ENCODE measurements at places on chromosomes 3 and 15.

GRCh38 chr3:151328298-151328995 lies 902 bp downstream of the P2RY13 start:
- DNase-seq, result no peak

DNA sequence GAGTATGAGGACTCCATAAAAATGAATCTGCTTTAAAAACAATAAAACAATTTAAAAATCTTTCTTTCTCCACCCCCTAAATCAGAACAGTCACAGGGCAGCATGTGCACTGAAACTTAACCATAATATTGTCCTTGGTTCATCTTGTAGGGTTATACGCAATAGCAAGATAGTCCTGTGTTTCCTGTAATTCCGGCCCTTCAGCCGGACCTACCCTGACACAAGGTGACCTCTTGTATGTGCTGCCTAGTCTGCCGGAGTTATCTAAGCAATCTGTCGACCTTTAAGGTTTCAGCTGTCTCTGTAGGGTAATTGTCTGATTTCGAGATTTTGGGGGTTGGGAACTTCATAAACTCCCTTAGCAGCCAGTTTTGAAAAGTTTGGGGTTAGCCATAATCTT lies 99.9 kb downstream of the DHX36 start:
- no peak for DNase-seq

GRCh38 chr3:99458013-99458412 lies 180.4 kb upstream of the COL8A1 start:
- DNase-seq, result no peak

DNA sequence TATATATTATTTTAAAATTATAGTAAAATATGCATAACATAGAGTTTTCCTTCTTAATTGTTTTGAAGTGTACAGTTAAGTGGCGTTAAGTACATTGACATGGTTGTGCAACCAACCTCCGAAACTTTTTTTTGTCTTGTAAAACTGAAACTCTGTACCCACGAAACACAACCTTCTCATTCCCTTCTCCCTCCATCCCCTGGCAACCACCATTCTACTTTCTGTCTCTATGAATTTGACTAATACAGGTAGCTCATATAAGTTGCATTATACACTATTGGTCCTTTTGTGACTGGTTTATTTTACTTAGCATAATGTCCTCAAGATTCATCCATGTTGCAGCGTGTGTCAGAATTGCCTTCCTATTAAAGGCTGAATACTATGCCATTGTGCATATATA lies 179.4 kb downstream of the SATB1 start:
- DNase-seq, result no peak

DNA sequence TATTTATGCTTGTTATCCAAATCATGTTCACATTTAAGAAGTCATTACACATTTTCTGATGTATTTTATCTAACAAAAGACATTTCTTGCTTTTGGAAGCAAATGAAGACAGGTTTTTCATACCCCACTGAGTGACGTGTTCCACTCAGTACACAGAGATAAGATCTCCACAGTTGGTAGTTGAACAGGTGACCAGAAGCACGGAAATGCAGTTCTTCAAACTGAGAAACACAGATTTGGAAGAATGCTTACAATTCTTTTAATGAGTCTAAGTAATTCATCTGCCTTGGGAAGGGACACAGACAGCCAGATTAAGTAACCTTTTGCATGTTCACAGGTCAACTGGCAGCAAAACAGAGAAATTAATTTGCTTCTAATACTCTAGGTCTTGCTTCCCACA lies 23.1 kb downstream of the PTX3 start:
- no peak for DNase-seq

DNA sequence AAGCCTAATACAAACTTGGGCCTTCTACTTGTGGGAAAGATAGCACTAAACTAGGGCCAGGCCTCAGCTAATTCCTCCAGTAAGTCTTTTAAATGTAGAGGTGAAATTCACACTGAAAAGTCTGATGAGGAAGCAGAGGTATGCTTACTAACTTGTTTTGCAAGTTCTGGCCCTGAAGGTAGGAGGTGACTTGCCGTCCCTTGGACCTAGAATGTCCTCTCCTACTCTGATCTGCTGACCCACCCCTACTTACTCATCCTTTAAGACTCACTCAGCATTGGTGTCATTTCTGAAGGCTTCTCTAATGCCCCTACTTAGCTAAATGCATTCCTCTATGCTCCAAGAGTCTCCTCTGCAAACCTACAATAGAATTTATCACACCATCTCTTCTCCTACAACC lies 19.4 kb downstream of the RIOX2 start:
- DNase-seq, result no peak

GRCh38 chr3:190044142-190044541 lies 76.6 kb downstream of the P3H2 start:
- no peak for DNase-seq

- DNase-seq, result peak; percentile 31
These were observed 75.7 kb upstream of the DPPA4 start for GRCh38 chr3:109413049-109413448.

GRCh38 chr3:148075771-148076716 lies 621.7 kb upstream of the AGTR1 start:
- peak; percentile 77 for DNase-seq

DNA sequence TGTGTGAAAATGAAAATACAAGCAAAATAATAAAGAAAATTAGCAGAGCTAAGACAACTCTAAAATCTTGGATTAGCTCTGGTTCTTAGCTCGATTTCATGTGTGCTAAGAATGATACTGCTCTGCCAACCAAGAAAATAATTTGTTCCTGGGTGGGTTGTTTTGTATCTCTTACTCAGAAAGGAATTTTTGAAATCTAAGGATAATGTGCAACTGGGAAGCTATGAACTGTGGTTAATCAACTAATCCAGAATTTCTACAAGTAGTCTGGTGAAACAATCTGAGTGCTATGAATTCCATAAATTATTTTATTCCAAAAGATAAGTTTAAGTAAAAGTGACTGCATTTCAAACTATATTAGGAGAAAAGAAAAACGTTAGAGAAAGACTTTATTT lies 92.0 kb downstream of the TFDP2 start:
- no peak for DNase-seq

GRCh38 chr15:66882251-66883020 lies 180.4 kb downstream of the SMAD6 start:
- peak; percentile 63 for DNase-seq

GRCh38 chr3:15307580-15307979 lies 24.8 kb downstream of the SH3BP5 start:
- no peak for DNase-seq

DNA sequence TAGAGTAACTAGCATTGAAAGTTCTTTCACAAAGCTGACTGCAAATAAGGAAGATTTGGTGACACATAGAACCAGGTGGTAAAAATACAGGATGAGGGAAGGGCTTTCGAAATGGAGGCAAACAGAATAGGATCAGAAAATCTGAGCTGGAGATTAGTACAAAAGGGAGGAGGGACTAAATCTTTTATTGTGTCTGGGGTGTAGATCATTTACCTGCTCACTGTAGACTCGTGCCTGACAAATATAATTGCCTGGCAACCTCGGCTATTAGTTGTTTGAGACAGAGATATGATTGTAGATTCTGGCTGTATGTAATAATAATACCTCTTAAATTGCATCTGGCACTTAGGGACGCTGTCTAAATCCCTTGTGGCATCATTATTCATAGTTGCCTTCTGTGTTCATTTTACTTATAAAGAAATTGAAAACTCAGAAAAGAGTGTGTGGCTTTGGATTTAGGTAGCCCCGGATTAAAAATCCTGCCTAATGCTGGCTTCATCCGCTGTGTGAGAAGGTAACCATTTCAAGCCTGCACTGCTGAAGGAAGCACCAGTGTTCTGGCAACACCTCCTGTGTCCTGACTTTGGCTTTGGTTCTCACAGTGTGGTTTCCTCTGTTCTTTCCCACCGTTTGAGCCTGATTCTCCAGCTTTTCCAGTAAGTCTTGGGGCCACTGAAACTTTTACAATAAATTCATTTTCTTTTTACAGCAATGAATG lies 25.0 kb upstream of the GPR160 start:
- no peak for DNase-seq

DNA sequence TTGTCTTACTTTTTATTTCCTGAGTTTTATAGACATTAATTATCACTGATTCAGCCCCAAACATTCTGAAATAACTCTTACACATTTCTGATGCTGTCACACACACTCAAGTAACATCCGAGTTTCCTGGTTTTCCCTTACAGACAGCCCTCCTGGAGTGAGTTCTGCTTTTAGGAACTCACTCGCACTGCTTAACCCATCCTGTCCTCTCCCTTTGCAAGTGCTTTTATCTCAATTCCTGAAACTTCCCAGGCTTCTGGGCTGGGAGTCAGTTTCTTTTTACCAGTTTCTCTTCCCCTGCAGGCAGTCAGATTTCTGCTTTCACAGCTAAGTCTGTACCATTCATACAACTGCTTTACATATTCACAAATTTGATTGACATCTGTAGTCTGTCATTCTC lies 15.6 kb upstream of the SH3GL3 start:
- no peak for DNase-seq

- peak; percentile 60 for DNase-seq
These were observed 48.5 kb downstream of the ITGA11 start for GRCh38 chr15:68383161-68384074.

GRCh38 chr3:124818398-124819091 lies 68.6 kb downstream of the ITGB5 start:
- DNase-seq, result no peak

GRCh38 chr3:189076449-189076848 lies 95.3 kb upstream of the TPRG1 start:
- no peak for DNase-seq

GRCh38 chr3:184977796-184978195 lies 165.8 kb downstream of the VPS8 start:
- DNase-seq, result no peak

DNA sequence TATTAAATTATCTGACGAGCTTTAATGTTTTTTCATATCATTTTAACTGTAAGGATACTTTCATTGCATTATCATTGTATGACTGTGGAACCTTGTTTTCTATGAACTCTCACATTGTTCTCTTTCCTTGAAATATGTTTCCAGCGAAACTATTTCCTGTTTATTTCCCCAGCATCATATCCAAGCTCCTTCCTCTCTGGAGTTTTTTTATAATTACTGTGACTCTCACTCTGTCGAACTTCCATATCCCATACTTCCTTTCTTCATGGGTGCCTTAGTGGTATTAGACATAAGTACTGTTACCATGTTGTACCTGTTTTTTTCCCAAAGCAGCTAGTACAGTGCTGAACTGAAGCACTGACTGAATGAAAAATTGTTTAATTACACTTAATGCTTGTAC lies 373.6 kb upstream of the CNTN3 start:
- no peak for DNase-seq

DNA sequence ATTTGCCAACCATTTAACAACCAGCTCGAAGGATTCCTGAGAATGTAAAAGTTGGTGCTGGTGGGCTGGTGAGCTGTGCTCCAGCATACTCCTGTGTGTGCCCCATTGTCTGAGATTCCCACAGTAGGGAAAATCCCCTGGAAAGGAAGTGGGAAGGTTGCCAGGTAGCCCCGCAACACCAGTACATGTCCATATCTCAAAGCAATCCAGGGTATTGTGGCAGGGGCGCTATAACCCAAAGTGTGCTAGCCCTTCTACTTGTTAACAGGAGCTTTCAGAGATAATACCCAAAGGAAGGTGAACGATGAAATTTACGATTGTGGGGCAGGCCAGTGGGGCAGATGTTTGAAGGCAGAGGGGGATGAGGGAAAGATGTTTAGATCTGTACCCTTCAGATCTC lies 42.7 kb upstream of the SYNM start:
- DNase-seq, result no peak

GRCh38 chr3:153958635-153959595 lies 162.3 kb upstream of the ARHGEF26 start:
- peak; percentile 65 for DNase-seq

GRCh38 chr3:196789885-196790359 lies 50.3 kb downstream of the PAK2 start:
- DNase-seq, result peak; percentile 45

DNA sequence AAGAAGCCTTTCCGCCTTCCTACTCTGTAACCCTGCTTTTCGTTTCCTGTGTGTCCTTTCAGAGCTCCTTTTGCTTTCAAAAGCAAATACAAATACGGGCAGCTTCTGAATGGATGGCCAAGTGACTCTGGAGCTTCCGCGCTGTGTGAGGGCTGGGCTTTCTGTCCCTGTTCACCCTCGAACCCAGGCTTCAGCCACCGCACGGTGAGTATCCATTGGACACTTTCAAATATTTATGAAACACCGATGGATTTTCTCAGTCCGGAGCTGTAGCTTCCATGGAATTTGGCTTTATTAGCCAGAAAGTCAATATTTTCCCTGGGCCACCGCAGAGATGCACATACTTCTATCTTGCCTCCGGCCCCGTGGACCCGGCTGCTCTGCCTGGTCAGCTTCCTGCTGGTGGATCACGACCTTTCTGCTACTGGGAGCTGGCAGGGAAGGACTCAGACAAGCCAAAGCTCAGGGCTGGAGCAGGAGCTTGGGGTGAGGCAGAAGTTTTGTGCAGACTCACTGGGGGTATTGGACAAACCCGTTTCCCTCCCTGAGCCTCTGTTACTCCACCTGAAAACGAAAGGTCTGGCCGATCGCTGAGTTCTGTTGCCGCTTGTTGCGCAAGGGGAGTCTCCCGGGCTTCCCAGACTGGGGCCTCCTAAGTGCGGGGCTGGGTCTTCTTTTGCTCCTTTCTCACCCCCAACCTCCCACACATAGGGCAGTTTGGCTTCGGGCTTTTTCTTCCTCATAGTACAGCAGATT lies 63.6 kb downstream of the LINGO1 start:
- no peak for DNase-seq

GRCh38 chr3:71850654-71851053 lies 65.7 kb upstream of the PROK2 start:
- DNase-seq, result no peak

- DNase-seq, result no peak
These were observed 102.1 kb downstream of the DIPK2A start for GRCh38 chr3:144073698-144074097.

DNA sequence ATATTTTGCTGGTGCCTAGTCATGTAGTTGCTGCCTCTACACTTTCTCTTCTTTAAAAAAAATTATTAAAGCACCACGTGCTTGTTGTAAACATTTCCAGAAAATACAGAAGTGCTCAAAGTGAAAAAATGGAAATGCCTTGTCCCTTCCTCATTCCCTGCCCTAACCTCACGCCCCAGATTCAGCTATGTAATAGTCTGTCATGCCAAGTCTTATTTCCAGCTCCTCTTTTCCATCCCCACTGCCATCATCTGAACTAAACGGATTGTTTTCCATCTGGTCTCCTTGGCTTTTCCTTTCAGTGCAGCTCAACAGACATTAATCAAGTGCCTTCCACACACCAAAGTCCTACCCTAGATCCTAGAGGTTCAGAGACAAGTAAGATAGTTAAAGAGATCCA lies 15.5 kb downstream of the ZNF774 start:
- DNase-seq, result peak; percentile 23

DNA sequence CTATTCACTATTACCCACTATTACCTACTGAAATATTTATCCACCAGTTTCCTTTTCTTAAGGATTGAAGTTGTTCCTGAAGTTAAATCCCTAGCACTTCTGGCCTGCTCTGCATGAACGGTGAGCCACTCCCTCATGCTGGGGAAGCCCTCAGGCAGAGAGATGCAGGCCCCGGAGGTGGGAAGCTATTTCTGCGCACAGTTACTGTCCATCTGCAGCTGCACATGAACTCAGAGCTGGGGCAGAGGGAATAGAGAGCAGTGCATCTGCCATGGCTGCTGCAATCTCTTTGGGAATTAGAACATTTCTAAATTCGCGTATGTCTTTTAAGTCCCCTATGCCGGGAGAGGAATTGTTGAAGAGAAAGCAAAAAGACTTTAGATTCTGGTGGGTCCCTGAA lies 6.3 kb upstream of the GALNT15 start:
- DNase-seq, result no peak
